ENCODE measurements at places on chromosomes 13 and 19. TPM values are rescaled to one million over a fixed set of nuclear protein-coding genes. Genes with fewer than 3 reads are reported as not detected.

Gene EPS8L1
- 24.0 TPM for total RNA-seq

Gene VSTM1
- 0.48 TPM for total RNA-seq

Gene KCNN4
- 0.26 TPM for total RNA-seq

DNA sequence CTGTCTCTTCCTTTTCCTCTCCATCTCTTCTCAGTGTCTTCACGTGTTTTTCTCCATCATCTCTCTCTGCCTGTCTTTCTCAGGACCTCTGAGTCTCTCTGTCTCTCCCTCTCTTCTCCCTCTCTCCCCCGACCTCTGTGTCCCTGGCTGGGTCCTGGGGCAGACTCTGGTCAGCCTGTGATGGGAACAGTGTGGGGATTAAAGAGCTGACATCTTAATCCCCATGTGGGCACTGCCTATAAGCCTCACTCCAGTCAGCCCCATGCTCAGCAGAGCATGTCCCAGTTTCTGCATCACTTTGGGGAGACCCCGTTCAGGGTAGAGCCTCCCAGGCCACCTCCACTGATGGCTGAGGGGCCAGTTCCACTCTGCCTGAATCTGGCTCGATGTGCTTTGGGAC lies 16.2 kb downstream of the EGLN2 start:
- no peaks in the 10 kb centered on the region for H3K36me3 ChIP-seq
- H3K27ac ChIP-seq, result no peak overlapping the region
- no peaks in the 10 kb centered on the region for H3K4me1 ChIP-seq
- H3K4me3 ChIP-seq, result no peak overlapping the region

DNA sequence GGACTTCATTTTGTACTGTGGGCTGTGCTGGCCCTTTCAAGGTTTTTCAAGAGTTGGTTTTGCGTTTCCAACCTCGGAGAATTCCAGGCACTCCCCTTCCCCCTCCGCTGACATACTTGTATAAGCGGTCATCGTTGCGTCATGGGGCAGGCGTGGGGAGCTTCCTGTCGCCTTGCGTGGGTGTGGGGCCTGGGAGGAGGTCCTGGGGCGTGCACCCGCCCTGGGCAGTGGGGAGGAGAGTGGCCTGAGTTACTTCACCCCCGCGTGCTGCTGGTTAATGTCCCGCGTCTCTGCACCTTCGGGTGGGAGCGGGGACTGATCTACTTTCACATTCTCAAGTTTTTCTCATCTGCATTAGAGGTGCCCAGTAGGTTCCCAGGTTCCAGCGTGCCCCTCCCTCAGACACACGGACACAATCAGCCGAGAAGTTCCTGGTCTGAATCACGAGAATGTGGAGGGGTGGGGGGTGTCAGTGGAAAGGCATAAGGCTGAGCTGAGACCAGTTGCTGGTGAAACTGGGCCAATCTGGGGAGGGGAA lies 4.1 kb downstream of the IER2 start:
- H3K27me3 ChIP-seq, result no peaks in the 10 kb centered on the region
- H3K4me1 ChIP-seq, result no peaks in the 10 kb centered on the region
- H3K4me3 ChIP-seq, result peak overlapping the region; percentile 97
- H3K27ac ChIP-seq, result peak overlapping the region; percentile 84
- H3K36me3 ChIP-seq, result peaks cover 18% of the 10 kb centered on the region

GRCh38 chr13:48398450-48399095 lies 14.3 kb downstream of the LPAR6 start:
- peaks cover 18% of the 10 kb centered on the region for H3K36me3 ChIP-seq
- H3K4me3 ChIP-seq, result no peak overlapping the region
- no peak overlapping the region for H3K27ac ChIP-seq
- DNase-seq, result no peak
- no peaks in the 10 kb centered on the region for H3K27me3 ChIP-seq

GRCh38 chr13:110238818-110239195 lies 68.2 kb downstream of the COL4A1 start:
- H3K27ac ChIP-seq, result no peak overlapping the region
- no peaks in the 10 kb centered on the region for H3K27me3 ChIP-seq
- H3K4me3 ChIP-seq, result no peak overlapping the region

Measured in H9 (cell line).